Activated effector memory CD4-positive, alpha-beta T cell treated with Interleukin-2 at 50 U/mL for 16 hours (primary cell): ENCODE measurements at places on chromosomes 2 and 18.

- no peak for DNase-seq
These were observed 242.0 kb downstream of the CMPK2 start for GRCh38 chr2:6623746-6624145.

- no peak for DNase-seq
These were observed 123.5 kb upstream of the PELI1 start for GRCh38 chr2:64267699-64268098.

DNA sequence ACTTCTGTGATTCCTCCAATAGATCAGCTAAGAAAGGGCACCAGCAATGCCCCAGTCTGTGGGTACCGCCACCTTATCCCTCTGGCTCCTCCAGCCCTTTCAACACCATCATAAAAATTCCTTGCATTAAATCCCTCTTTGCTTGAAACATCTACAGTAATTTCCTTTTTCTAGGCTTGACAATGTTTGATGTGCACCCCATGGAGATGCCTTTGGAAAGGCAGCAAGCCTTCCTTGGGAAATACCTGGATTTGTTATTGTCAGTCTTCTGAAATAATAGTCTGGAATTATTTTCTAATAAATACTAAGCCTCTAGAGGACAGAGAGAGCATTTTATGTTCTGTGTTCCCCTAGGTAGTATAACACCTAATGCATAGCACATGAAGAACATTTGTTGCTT lies 46.1 kb downstream of the NCKAP5 start:
- DNase-seq = no peak

DNA sequence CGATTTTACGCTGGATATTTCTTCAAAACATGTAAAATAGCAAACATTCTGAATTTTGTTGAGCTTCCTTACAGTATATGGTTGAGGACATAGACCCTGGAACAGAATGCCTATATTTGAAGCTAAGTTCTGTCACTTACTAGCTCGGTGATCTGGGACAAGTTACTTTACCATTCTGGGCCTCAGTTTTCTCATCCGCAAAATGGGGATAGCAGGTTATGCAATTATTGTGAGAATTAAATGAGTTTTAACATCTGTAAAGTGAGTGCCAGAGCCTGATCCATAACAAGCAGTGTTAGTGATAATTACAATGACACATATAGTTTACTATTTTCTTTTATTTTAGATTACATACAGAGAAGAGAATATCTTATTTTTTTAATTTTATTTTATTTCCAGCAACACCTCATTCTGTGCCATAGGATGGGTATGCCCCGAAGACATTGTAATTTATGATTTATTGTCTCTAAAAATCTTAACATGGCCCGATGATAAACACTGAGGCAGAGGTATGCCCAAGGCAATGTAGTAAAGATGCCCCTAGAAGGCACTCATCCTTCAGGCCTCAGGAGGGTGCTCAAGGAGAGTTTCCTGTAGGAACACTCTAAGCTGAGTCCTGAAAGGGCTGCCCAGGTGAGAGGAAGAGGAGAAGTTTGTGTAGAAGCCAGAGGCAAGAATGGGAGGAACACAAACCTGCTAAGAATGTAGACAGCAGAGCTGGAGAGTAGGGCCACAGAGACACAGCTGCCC lies 250.9 kb downstream of the BCL11A start:
- DNase-seq = no peak
